HS-5 (cell line): ENCODE measurements at places on chromosomes 11 and 22.

DNA sequence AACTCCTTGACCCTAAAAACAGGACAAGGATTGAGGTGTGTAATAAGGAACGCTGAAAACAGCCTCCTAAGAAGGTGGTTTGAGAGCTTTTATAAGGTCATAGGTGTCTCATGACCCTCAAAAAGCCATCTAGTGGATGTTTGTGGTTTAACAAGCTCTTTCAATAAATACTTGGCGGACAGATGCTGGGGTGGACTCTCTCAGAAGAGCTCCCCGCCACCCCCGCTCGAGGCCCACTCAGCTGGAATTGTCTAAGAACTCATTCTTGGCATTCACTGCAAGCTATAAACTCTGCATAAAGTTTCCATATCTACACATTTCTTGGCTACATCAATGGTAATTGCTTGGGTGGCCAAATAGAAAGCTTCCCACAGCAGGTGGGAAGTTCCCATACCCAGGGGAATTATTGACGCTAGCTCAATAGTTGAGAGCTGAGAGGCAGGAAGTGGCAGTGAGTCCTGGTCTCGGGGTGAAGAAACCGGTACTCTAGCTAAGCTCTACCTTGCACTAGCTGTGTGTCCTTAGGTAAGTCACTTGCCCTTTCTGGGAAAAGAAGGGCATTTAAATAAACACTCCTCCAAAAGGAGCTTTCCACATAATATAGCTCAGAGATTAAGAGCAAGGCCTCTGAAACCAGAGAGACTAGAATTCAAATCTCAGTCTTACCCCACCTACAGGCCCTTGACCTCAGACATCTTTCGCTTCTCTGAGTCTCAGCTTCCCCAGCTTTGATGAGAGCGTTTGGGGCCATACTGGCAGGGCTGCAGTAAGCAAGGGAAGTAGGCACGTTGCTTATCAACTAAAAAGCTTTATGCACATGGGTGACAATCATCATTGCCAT, 6.4 kb downstream of the MS4A15 start:
- DNase-seq: no peak

- no peak for DNase-seq
Measured at GRCh38 chr11:11461473-11461872, 108.4 kb upstream of the CSNK2A3 start.

DNA sequence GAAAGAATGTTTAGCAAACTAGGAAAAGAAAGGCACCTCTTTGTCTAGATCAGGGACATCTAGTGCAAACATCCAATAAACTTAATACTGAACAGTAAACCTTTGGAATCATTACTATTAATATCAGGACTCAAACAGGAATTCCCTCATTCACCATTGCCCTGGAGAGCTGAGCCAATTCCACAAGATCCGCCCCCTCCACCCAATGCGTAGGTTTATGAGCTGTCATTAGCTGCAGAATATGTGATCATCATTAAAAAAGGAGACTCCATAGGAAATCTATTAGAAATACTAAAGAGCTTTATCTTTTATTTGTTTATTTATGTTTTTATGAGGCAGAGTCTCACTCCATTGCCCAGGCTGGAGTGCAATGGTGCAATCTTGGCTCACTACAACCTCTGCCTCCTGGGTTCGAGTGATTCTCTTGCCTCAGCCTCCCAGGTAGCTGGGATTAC, 5.5 kb downstream of the IL17REL start:
- no peak for DNase-seq

DNA sequence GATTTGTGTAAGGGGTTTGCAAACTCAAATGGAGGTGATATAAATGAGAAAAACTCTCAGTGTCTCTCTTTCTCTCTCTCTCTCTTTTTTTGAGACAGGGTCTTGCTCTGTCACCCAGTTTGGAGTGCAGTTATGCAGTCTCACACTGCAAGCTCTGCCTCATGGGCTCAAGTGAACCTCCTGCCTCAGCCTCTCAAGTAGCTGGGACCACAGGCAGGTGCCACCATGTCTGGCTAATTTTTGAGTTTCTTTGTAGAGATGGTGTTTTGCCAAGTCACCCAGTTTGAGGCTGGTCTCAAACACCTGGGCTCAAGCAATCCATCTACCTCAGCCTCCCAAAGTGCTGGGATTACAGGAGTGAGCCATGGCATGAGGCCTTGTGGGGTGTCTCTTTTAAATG, 2.9 kb downstream of the BIRC3 start:
- no peak for DNase-seq

- DNase-seq: no peak
Measured at GRCh38 chr22:41596776-41597634, 7.4 kb upstream of the PMM1 start.

- peak; percentile 82 for DNase-seq
Measured at GRCh38 chr22:39212721-39213376, 31.9 kb downstream of the PDGFB start.

- DNase-seq: no peak
Measured at GRCh38 chr11:42315846-42316245, 856.4 kb upstream of the LRRC4C start.

DNA sequence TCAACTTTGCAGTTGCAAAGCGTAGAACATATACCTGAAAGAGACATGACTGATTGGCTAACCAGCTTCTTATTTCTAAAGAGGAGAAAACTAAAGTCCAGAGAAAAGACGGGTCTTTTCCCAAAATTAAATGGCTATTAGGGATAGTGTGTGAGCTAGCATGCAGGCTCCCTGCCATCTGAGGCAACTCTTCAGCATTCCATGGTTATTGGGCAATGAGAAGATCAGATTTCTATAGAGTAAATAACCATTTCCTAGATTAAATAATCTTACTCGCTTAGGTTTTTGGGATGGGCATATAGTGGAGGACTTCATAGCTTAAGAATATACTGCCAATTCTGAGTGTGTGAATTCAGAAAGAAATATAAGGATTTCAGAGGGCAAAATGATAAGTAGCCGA, 95.0 kb downstream of the PDHX start:
- no peak for DNase-seq

GRCh38 chr22:30291058-30291892, 2.0 kb upstream of the CASTOR1 start:
- no peak for DNase-seq

GRCh38 chr11:10418259-10418949, 36.7 kb upstream of the AMPD3 start:
- DNase-seq: no peak

DNA sequence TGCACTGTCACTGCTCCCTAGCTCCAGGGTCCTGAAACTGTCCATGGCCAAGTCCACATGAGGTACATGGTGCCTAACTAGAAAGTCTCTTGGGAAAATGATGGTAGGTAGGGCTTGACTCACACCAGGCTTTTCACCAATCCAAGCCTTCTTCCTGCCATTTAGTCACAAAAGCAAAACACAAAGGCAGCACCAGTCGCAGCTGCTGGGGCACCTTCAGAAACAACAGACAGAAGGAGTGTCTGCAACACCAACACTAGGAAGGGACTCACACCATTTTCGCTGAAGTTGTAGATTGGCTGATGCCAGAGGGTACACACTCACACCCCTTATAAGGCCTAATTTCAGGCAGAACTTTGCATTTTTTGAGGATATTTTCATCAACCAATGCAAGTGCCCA, 55.7 kb downstream of the SYTL2 start:
- DNase-seq: no peak

DNA sequence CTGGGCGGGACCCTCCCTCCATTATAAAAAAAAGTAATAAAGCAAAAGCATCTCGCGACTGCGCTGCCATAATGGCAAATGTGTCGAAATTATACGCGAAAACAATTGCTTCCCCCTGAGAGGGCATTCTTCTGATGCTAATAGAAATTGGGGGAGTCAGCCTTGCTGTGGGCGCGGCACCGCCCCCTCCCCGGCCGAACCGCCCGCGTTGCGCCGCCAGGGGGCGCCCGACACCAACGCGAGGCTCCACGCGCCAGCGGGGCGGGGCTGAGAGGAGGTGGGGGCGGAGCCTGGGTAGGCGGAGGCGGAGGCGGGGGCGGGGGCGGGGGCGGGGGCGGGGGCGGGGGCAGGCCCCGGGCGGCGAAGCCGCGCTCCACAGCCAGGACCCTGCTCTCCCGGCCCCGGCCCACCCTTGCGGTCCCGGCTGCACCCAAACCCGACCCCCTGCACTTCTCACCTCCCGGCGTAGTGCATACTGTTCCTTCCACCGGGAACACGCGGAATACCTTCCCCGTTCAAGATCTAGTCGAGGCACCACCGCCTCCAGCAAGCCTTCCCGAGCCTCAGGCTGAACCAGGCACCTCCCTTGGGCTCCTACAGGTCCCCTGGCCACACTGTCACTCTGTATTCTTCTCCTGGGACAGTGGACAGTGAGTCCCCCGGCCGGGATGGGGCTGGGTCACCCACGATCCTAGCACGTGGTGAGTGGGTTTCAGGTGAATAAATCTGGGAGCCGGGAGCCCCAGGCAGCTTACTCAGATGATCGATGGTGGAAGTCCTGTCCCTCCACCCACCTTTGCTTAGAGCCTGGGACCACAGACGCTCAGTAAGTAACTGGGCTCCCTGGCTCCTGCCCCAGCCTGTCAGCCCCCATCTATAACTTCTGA, 15.5 kb upstream of the UPK3A start:
- DNase-seq: no peak

- DNase-seq: no peak
Measured at GRCh38 chr11:104813532-104813931, 84.7 kb downstream of the CASP12 start.

DNA sequence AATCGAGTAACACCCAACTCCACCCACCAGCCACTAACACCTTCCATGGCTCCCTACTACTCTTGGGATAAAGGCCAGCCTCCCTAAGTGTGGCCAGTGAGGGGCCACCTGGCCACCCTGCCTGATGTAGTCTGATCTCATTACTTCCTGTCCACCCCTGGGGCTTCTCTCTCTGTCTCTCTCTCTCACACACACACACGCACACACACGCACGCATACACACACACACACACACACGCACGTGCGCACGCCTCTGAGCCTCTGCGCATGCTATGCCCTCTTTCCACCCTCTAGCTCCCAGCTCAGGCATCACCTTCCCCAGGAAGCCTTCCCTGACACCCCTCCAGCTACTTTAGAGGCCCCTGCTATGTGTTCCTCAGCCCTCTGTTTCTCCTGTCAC, 3.9 kb downstream of the MFNG start:
- DNase-seq: no peak

GRCh38 chr11:124736736-124737135, 3.0 kb upstream of the NRGN start:
- no peak for DNase-seq

- DNase-seq: no peak
Measured at GRCh38 chr11:74007691-74008372, 1.1 kb downstream of the UCP3 start.

- DNase-seq: no peak
Measured at GRCh38 chr11:73003088-73003487, 139.0 kb downstream of the FCHSD2 start.

DNA sequence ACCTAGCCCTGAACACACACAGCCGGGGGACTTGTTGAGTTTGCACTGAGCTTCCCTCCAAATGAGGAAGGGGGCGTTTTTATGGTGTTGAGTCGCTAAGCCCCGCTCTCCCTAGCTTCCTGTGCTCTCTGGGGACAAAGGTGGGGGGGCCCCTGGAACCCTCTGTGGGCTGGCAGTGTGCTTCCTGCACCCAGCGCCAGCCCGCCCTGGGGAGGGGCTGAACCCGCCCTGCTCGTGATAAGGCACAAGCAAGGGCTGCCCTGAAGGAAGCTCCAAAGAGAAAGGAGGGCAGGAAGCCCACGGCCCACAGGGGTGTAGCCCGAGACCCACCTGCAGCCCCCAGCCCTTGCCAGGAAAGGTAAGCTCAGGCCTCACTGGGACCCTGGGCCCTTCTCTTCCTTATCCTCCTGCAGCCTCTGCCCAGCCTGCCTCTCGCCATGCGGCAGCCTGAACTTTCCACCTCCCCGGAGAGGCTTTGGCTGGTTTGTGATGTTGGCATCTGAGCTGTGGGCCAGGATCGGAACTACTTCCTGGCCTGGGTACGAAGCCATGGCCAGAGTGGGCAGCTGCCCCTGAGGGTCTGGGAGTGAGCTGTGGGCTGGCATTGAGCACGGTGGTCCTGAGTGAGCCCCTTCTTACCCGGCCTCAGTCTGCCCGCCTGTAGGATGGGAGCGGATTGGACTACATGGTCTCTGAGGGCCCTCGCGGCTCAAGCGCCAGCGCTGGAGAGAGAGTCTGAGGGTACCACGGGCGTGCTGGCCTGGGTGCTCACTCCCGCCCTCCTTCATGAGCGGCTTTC, at the start of gene FERMT3:
Gene FERMT3, plus strand, starts transcription at position 265 of the 799 bp plus-strand sequence. CDS start 644 bp downstream, outside the sequence.
- no peak for DNase-seq

- no peak for DNase-seq
Measured at GRCh38 chr11:127052404-127052803, 51.8 kb upstream of the KIRREL3 start.

DNA sequence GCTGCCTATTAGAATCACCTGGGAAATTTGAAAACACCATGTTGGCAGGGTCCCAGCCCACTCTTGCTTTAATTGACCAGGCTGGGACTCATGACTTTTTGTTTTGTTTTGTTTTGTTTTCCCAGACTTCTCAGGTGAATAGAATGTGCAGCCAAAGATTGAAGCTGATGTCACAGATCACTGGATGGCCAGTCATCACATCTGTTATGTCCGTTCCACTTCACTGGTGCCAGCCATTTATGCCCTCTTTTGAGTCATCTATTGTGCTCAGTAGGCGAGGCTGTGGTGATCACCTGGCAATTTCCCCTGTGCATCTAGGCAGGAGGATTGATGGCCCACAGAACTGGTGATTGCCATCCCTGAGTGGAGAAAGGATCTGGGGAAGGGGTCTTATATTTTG, 297.3 kb downstream of the INSC start:
- no peak for DNase-seq

DNA sequence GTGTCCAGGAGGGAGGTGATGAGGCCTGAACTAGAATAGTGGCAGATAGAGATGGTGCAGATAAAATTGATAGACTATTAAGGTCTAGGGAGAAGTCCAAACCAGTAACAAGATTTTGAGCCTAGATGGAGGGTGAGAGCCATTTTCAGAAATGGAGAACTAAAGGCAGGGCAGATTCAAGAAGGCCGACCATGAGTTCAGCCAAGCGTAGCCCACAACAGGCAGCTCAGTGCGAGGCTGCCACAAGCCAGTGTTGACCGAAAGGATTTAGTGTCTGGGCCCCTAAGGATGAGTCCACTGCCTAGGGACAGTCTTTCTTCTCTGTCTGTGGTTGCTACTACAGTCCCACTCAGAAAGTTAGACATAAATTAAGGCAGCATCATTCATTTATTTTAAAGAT, 51.7 kb downstream of the PPP2R1B start:
- no peak for DNase-seq

GRCh38 chr11:64449381-64450167, 90.6 kb downstream of the RPS6KA4 start:
- DNase-seq: peak; percentile 29
